Heart right ventricle (tissue), 16 donors: ENCODE measurements at places on chromosomes 2 and 18. TPM values are rescaled to one million over a fixed set of nuclear protein-coding genes. Genes with fewer than 3 reads are reported as not detected.

DNA sequence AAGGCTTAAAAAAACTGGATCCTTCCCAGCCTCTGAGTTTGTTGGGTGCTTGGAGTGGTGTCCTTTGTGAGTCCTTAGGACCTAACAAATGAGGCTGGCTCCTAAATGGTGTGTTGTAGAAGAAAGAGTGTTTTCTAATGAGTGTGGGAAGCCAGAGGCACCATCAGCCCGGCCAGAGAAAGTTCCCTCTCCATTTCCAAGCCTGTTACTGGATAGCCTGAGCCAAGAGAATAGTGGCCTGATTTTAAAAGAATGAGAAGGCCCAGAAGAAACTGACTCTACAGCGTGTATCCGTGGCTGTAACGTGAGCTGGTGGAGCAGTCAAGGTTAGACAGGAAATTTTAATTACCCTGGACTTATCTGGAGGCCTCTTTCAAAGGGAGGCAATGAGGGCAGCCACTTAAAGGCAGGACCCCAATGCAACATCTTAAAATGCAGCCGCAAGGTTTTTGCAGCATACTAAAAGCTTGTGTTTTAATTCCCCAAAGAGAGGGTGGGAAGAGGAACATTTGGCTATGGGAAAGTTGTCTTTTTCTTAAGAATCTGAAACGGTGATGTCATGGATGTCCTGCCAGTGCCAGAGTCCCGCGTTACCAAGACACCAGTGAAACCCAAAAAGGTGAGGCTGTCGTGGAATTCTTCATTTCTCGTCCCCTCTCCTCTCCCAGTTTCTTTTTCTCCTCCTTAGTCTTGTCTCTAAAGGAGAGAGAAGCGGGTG is 4.6 kb downstream of the EFHD1 start:
- H3K36me3 ChIP-seq, result no peaks in the 10 kb centered on the region
- H3K4me1 ChIP-seq, result peaks cover 6% of the 10 kb centered on the region
- no peak for DNase-seq
- no peak overlapping the region for H3K27ac ChIP-seq
- no peak overlapping the region for H3K4me3 ChIP-seq
- H3K27me3 ChIP-seq, result no peaks in the 10 kb centered on the region

DNA sequence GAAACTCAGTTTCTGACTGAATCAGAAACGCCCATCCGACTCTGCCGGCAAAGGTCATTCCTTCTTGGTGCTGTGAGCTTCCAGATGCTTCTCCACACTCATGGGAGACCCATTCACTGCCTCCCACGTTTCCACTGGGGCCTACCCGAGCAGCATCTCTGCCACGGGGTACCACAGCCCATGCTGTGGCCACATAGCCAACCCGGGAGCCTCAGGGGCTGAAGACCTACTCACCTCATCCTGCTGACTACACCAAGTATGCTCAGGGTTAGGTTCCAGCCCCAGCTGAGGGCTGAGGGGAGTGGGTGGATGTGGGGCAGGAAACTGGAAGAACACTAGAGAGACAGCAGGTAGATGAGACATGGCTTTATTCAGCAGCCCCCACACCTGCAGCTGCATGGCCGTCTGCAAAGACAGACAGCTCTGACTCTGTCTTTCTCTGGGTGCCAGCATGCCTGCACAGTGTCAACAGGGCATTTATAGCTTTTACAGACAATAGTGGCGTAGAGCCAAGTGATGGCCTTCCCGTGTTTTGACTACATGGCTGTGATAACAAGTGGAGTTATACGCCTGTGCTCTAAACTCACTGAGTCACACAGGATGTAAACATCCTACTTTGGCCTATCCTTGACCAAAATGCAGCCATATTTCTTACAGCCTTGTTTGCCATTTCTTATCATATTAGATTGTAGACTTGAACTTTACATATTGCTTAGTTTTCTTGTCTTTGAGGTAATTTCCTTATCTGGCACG is 16.5 kb upstream of the KLHL23 start:
- no peak overlapping the region for H3K4me3 ChIP-seq
- H3K27me3 ChIP-seq, result no peaks in the 10 kb centered on the region
- H3K4me1 ChIP-seq, result peaks cover 28% of the 10 kb centered on the region
- no peaks in the 10 kb centered on the region for H3K36me3 ChIP-seq

GRCh38 chr2:164766216-164766953 is 75.2 kb downstream of the COBLL1 start:
- H3K27me3 ChIP-seq, result no peaks in the 10 kb centered on the region
- no peaks in the 10 kb centered on the region for H3K36me3 ChIP-seq
- no peak overlapping the region for H3K4me3 ChIP-seq
- no peak for DNase-seq
- no peak overlapping the region for H3K27ac ChIP-seq
- peaks cover 4% of the 10 kb centered on the region for H3K4me1 ChIP-seq

TGFA gene
- total RNA-seq, result 0.47 TPM

SCN2A gene
- not detected for total RNA-seq

DNA sequence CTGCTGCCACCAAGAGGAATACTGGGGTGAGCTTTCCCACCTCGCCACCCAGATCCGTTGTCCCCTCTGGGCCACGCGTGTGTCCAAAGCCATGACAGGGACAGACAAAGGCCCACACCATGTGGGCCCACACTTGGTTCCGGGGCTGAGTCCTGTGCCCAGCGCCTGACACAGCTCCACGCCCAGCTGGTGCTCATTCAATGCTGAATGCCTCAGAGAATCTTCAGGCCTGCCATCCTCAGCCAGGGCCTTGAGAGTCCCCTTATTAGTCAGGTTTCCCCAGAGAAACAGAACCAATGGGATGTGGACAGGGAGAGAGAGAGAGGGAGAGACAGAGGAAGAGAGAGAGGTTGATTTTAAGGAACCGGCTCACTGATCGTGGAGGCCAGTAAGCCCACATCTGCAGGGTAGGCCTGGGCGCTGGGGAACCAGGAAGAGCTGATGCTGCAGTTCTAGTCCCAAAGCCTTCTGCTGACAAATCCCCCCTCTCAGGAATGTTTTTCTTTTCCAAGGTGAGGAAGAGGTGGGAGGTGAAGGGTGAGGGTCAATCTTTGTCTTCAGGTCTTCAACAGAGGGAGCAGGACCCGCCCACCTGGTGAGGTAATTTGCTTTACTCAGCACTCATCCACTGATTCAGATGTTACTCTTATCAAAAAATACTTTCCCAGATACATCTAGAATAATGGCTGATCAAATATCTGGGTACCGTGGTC is 10.2 kb upstream of the SPATA3 start:
- DNase-seq, result no peak
- no peaks in the 10 kb centered on the region for H3K36me3 ChIP-seq
- no peak overlapping the region for H3K27ac ChIP-seq
- no peak overlapping the region for H3K4me3 ChIP-seq

CNDP1 gene
- total RNA-seq, result not detected

DNA sequence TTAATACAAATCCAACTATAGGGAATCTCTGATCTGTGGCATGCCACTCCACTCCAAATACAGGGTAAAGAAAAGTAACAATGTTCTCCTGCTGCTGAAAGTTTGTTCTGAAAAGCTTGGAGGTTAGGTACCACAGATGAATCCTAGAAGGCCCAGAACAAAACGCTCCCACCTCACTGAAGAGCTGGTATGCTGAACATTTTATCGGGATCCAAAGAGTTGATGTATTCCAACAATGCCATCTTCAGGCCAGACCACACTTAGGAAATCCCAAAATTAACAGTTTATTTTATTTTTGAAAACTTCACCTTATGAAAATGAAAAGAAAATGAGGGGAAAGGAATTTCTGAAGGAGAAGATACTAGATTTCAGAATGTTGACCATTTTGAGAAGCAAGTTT is 145.1 kb upstream of the CDH19 start:
- H3K27ac ChIP-seq, result no peak overlapping the region
- H3K36me3 ChIP-seq, result no peaks in the 10 kb centered on the region
- DNase-seq, result no peak
- no peak overlapping the region for H3K4me3 ChIP-seq

GRCh38 chr2:180124273-180125139 is 117.4 kb upstream of the CWC22 start:
- no peak overlapping the region for H3K4me3 ChIP-seq
- no peaks in the 10 kb centered on the region for H3K36me3 ChIP-seq
- no peak for DNase-seq
- H3K27me3 ChIP-seq, result no peaks in the 10 kb centered on the region
- no peak overlapping the region for H3K27ac ChIP-seq

GRCh38 chr2:42979870-42980763 is 187.7 kb upstream of the HAAO start:
- H3K27me3 ChIP-seq, result no peaks in the 10 kb centered on the region
- DNase-seq, result no peak
- no peaks in the 10 kb centered on the region for H3K36me3 ChIP-seq
- H3K4me1 ChIP-seq, result peaks cover 8% of the 10 kb centered on the region
- no peak overlapping the region for H3K27ac ChIP-seq

MERTK gene
- total RNA-seq, result 8.9 TPM

DNA sequence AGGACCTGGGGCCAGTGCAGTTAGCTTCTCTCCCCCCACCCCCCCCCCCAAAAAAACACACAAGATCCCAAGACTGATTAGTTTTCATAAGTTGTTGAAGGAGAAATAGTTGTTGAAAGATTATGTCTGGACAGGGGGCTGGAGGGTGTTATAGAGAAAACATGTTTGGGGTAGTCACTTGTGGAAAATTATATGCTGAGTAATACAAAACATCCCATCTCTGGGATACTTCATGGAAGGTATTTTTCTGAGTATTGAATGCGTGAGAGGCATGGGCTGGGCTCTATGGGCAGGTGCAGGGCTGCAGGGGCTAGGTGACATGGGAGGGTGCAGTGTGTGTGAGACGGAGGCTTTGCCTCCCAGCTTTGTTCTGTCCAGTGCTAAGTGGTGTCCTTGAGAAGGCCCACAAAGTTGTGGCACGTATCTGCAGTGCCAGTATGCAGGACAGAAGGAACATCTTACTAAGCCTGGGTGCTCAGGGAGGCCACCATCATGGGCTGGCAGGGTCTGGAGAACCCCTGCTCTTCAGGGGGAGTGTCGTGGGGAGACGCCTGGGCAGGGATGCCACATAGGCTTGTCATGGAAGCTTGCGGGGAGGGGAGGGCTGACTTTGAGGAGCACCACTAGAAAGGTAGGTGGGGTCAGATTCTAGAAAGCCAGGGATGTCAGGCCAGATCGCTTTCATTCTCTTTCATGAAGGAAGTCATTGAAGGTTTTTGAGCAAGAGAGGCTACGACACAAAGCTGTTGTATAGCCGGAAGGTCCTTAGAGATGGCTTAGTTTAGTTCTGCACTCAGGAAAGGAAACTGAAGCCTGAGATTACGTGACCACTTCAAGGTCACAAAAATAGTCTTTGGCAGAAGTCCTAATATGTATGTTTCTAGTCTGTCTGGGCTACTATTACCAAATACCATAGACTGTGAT is 232.0 kb downstream of the LDLRAD4 start:
- H3K4me1 ChIP-seq, result peaks cover 66% of the 10 kb centered on the region
- no peak for DNase-seq
- no peak overlapping the region for H3K4me3 ChIP-seq
- H3K27me3 ChIP-seq, result no peaks in the 10 kb centered on the region
- H3K27ac ChIP-seq, result peak overlapping the region; percentile 63

AMER3 gene
- total RNA-seq, result not detected

DNA sequence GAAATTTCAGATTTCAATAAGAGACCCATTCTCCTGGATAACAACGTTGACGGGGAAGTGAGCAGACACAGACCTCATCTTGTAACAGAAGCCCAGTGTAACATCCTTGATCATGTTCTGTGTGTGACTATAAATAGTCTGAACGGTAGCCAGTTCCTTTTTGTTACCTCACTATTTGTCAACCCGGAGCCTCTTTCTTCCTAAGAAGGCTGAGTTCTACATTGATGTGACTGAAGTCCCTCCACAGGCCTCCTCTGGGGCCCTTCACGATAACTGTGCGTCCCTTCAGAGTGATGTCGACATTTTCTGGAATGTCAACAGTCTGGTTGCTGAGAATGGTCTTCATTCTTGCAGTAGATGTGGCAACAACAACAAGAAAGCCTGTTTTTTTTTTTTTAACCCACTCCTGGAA is 6.3 kb upstream of the PLEKHM3 start:
- no peak for DNase-seq
- no peaks in the 10 kb centered on the region for H3K27me3 ChIP-seq
- H3K36me3 ChIP-seq, result no peaks in the 10 kb centered on the region
- H3K27ac ChIP-seq, result no peak overlapping the region
- no peak overlapping the region for H3K4me3 ChIP-seq

GRCh38 chr2:26429779-26430578 is 28.3 kb downstream of the DRC1 start:
- DNase-seq, result peak; percentile 64
- H3K4me3 ChIP-seq, result no peak overlapping the region
- no peaks in the 10 kb centered on the region for H3K27me3 ChIP-seq
- no peaks in the 10 kb centered on the region for H3K4me1 ChIP-seq
- no peaks in the 10 kb centered on the region for H3K36me3 ChIP-seq
- no peak overlapping the region for H3K27ac ChIP-seq

DNA sequence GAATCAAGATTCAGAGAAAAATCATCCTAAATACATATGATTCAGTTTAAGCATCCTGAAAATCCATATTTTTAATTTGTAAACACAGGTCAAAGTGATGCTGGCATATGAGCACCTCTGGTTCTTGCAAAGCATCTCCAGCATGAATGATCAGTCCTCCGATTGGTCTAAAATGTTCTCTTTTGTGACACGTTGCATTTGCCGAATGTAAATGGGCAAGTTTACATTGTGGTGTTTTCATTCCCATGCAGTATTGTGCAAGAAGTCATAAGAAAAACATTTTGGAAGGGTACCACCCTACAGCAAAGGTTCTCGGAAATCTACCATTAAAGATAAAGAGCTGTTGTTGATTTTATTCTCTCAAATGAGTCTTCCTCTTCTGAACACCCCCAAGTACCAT is 108.0 kb upstream of the UNC80 start:
- no peaks in the 10 kb centered on the region for H3K4me1 ChIP-seq
- DNase-seq, result no peak
- no peaks in the 10 kb centered on the region for H3K36me3 ChIP-seq
- no peak overlapping the region for H3K27ac ChIP-seq
- no peaks in the 10 kb centered on the region for H3K27me3 ChIP-seq
- no peak overlapping the region for H3K4me3 ChIP-seq

DNA sequence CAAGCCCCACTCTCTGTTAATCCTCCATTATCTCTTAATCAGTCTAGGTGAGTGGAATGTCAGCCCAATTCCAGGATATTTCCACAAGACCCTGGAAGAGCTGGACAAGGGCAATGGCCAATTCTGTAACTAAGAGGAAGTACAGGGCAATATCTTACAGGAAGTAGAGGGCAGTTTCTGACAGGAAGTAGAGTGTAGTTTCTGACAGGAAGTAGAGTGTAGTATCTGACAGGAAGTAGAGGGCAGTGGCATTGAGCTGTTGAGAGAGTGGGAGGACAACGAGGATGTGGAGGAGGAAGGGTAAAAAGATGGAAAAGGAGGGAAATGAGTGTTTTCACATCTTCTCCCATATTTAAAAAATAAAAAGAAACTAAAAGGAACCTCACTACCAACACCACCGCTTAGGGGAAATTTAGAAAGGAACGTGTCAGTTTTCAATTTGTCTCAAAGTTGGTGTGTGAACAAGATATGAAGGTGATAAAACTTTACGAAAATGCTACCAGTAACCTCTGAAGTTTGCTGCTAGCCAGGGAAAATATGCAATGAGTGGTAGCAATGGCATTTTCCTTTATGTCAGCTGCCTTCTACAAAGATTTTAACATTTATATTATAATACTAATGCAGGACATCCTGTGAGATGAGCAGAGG is 430.9 kb upstream of the HNRNPA3 start:
- H3K27ac ChIP-seq, result no peak overlapping the region
- no peak overlapping the region for H3K4me3 ChIP-seq
- DNase-seq, result no peak
- H3K4me1 ChIP-seq, result peaks cover 13% of the 10 kb centered on the region
- no peaks in the 10 kb centered on the region for H3K27me3 ChIP-seq
- no peaks in the 10 kb centered on the region for H3K36me3 ChIP-seq

- DNase-seq, result no peak
- H3K27me3 ChIP-seq, result no peaks in the 10 kb centered on the region
- no peak overlapping the region for H3K27ac ChIP-seq
- no peaks in the 10 kb centered on the region for H3K4me1 ChIP-seq
- H3K4me3 ChIP-seq, result no peak overlapping the region
Observed at GRCh38 chr2:214533541-214533940, 122.7 kb downstream of the VWC2L start.
